ENCODE measurements at places on chromosomes 3 and 15.
A peak's percentile ranks its signal among the peaks of the same experiment; 100 is the strongest.

DNA sequence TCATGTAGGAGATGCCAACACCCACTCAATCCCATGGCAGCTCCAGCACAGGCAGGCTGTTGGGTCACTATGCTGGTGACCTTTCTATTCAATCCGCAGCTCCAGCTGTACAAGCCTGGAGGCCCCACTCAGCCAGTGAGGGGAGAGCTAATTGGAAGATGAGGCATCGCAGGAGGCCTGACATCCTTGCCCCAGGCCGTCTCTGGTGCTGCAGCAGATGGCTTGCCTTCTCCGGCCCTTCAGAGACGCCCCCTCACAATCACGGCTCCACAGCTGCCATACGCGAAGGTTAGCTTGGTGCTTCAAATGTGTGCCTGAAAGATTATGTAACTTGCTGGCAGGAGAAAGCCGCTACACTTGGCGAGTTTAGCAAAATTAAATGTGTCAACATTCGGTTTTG, 104.2 kb upstream of the CLSTN2 start:
- no peak for DNase-seq

DNA sequence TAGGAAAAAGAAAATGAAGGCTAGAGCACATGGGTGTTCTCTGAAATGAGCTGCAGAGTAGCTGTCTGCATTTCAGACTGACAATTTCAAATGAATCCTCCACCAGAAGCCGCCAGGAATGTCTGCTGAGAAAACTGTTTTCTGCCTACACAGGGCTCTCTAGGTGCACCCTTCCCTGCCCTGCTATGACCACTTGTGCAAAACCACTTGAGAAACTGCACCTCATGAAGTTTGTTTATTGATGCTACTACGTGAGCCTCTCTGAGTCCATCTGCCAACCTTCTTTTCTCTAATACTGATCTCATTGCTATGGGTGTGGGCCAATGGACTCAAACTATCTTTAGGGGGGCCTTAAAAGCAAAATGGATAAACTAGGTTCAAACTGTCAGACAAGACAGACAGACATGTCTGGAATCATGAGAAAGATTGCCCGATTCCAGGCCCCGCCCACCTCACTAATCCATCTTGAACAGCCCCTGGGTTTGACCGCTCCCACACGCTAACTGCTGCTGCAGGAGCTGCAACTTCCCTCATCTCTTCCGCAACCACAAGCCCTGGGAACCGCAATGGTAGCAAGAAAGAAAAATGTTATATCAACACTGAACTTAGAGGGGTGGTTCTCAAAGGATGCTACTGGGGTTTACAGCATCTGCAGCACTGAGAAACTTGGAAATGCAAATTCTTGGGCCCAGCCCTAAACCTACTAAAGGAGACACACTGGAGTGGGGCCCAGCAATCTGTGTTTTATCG, 9.0 kb upstream of the CD47 start:
- peak; percentile 55 for DNase-seq

DNA sequence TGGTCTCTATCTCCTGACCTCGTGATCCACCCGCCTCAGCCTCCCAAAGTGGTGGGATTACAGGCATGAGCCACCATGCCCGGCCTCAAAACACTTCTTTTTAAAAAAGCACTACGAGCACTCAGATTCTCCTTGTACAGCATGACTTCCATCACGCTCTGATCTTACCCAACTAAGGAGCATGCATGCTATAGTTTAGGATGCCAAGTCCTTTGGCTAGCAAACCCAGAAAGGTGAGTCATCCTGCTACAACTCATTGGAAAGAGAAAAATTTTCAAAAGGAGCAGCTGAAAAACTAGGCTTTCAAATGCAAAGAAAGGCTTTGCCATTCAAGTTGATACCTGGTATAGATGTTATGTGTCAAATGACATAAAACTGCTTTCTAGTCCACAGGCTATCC, 70.3 kb upstream of the PRICKLE2 start:
- DNase-seq, result no peak

- DNase-seq, result no peak
Observed at GRCh38 chr3:15645740-15646501, 44.4 kb downstream of the BTD start.

- DNase-seq, result no peak
Observed at GRCh38 chr15:98077186-98077585, 116.7 kb downstream of the ARRDC4 start.

GRCh38 chr3:120604784-120605183, 8.6 kb downstream of the NDUFB4 start:
- DNase-seq, result no peak

GRCh38 chr3:122661633-122662032, 19.0 kb upstream of the PARP14 start:
- DNase-seq, result no peak

DNA sequence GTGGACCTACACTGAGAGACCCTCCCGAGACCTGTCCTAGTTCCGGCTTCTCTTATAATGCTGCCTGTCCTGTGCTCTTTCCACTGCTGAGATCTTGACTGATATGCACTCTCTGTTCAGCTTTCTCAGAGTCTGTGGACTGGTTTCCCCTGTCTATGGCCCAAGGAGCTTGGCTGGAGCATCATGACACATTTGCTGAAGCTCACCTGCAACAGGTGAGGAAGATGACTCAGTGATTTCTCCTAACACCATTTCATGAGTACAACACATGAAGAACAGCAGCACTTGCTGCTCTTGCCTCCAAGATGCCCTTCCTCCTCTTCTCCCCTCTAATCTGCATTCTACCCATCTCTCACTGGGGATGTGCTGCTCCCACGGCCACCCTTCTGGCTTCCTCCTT, 92.1 kb downstream of the DUT start:
- no peak for DNase-seq

- no peak for DNase-seq
Observed at GRCh38 chr3:126985132-126985985, 2.4 kb downstream of the PLXNA1 start.

GRCh38 chr3:11583235-11583634, 60.5 kb downstream of the VGLL4 start:
- DNase-seq, result no peak

GRCh38 chr15:88738796-88739195, 64.4 kb upstream of the ACAN start:
- DNase-seq, result no peak

DNA sequence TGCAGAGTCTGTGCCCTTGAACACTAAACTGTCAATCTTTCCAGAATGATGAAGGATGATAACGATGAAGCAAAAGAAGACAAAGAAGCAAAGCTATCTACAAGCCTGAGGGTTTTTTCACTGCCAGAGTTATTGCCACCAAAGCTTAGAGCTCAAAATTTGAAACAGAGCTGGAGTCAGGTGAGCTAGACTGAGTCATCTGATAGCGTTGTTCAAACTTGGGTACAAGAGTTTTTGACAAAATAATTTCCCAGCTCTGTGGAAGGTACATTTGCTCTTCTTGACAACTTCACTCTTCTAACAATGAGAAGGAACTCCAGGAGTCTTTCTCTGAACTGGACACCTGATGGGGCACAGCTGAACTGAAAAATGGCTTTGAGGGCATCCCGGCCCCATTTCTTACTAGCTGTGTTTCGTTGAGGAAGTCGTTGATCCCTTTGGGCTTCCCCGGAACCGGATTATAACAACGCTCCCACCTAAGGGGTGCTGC, 715 bp downstream of the MCCC1 start:
- no peak for DNase-seq

DNA sequence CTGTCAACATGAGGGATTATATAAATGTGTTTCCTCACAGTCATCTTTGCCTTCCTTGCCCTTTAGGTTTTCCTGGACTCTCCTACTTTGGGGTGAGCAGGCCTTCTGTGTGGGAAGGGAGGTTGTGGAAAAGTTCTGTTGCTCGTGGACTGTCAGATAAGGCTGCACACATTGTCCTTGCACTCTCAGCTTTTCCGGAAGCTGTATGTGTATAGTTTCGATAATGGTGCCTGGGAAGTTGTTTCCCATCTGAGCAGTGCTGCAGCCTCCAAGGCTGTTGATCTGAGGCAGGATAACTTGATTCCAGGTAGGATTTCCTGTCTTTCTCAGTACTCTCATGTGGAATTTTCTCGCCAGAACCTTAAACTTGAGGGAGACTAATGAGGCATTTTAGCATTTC, 297.8 kb upstream of the AZI2 start:
- no peak for DNase-seq

- no peak for DNase-seq
Observed at GRCh38 chr3:49901366-49902339, 2.0 kb downstream of the MST1R start.

GRCh38 chr3:177744873-177745606, 547.8 kb upstream of the TBL1XR1 start:
- no peak for DNase-seq

GRCh38 chr3:62332017-62332416, 41.3 kb downstream of the FEZF2 start:
- DNase-seq, result no peak

DNA sequence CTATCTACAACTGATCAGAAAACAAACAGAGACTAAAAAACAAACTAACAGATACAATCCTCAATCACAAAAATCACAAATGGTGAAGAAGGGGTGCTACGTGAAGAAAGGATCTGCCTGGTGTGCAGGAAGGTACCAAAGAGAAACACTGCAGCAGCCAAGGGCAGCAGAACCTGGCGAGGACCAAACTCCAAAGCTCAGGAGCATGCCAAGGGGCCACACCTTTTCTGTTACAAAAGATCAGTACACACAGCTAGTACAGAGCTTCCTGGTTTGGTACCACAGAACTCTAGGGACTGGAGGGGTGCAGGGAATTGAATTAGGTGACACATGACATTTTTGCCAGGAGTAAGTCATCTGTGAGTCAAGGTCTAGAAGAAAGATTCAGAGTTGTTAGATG, 107.4 kb upstream of the GRM7 start:
- no peak for DNase-seq

DNA sequence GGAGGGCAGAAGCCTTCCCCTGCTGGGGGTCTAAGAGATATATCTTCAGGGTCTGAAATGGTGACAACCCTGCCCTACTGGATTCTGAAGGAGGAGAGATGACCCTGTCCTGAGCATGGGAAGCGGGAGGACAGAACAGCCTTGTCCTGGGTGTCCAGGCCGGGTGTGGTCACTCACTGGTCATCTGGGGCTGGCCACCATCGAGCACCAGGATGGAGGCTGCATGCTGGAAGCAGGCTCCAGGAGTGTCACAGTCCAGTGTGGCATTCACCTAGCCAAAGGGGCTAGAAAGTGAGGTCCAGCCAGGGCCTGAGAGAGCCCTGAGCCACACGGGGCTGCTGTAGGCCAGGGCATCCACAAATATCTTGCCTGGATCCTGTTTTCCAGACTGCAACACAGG, 5.2 kb downstream of the CDHR4 start:
- no peak for DNase-seq

DNA sequence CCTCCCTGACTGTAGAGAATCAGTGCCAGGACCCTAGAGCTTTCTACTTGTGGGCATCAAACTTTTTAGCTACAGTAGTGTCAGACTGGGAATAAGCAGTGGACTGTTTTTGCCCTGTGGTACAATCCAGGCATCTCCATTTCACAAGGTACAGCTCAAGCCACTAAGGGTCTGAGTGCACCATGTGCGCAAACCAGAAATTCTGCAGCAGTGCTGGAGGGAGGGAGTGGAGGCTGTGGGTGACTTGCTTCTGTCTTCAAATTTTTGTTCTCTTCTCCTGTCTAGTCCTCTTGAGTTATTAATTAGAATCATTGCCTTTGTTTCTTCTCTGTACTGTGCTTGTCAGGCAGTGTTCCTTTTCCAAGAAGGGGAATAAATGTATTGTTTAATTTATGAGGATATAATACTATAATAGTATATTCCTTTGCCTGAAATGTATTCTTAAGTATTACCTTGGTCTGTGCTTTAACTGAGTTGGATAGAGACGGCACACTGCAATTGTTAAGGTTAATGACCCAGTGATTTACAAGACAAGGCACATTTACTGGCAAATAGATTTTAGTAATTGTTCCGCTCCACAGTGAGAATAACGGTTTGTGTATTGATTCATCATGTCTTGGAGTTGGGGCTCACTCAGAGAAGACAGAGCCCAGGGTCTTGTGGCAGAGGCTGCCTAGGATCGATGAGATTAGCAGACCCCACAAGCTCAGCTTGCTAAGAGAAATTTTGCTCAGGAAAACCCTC, 390.6 kb upstream of the CFAP20DC start:
- no peak for DNase-seq

DNA sequence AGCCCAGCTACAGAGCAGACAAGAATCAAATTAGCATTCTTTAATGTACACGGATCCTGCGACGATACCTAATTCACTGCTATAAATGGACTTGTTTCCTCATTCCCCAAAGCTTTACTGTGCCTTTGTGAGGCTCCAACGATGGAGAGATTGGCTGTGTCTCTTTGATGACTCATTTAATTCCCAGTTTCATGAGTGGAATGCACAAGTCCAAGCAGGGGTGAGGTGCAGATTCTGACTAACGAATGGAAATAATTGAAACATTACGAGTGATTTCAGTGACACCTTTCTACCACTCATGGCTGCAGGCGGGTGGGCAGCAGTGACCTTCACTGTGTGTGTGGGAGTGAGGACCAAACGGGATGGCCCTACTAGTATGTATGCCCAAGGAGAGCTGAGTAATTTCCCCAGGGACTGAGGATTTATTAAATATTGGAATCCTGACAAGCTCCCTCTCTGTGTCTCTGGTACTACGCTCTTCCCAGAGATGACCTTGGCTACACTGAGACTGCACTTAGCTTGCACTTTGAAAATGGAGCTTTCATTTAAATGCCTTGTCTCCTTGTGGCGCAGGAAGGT, 156.7 kb downstream of the CACNA2D3 start:
- DNase-seq, result no peak

GRCh38 chr3:119120480-119120879, 25.5 kb upstream of the TEX55 start:
- DNase-seq, result no peak

- no peak for DNase-seq
Observed at GRCh38 chr15:72155003-72155621, 36.9 kb downstream of the SENP8 start.

- no peak for DNase-seq
Observed at GRCh38 chr15:44788748-44789147, 52.4 kb downstream of the TRIM69 start.

DNA sequence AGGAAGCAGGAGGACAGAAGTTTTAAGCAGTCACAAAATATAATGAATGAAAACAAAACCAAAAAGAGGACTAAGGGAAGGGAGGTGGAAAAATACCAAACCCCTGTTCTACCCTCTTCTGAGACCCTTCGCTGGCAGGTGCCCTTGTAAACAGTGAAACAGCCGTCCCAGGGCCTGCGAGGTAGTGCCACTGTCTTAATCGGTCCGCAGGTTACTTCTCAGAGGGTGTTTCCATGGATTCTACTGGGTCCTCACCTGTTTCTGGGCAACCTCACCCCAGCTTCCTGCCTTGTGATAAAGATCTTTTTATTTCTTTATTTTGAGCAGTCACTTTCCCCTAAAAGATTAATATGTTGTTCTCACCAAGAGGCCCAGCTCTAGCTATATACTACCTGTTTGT, 65.3 kb downstream of the SLC30A4 start:
- no peak for DNase-seq

GRCh38 chr3:172129850-172130716, 90.7 kb downstream of the FNDC3B start:
- no peak for DNase-seq

GRCh38 chr3:175743733-175744400, 884.7 kb downstream of the NAALADL2 start:
- DNase-seq, result no peak

GRCh38 chr3:136512381-136512780, 239.8 kb downstream of the STAG1 start:
- DNase-seq, result no peak

All from stimulated activated naive CD4-positive, alpha-beta T cell (primary cell).